ENCODE measurements at places on chromosomes 16 and 17.

DNA sequence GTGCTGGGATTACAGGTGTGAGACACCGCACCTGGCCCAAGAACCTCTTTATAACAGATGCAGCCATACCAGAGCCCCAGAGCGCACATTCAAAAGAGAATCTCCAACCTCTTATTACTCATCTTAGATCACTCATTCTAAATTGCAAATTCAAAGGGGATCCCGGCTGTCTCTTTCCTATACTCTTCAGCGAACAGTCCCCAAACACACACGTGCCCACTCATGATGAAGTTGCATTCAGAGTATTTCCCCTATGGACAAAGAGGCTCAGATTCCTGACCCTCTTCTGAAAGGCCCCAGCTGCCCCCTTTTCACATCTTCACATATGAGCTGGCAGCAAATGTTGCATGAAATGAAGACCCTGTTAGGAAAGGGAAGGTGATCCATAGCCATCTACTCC, 22.5 kb upstream of the ABR start:
- DNase-seq: no peak

- DNase-seq: no peak
Observed at GRCh38 chr17:12472252-12473173, 193.2 kb upstream of the MYOCD start.

- no peak for DNase-seq
Observed at GRCh38 chr16:66541388-66542355, 8.2 kb downstream of the TK2 start.

- DNase-seq: no peak
Observed at GRCh38 chr16:67463059-67463458, 17.9 kb downstream of the ATP6V0D1 start.

- no peak for DNase-seq
Observed at GRCh38 chr17:11244776-11245175, 3.8 kb downstream of the SHISA6 start.

DNA sequence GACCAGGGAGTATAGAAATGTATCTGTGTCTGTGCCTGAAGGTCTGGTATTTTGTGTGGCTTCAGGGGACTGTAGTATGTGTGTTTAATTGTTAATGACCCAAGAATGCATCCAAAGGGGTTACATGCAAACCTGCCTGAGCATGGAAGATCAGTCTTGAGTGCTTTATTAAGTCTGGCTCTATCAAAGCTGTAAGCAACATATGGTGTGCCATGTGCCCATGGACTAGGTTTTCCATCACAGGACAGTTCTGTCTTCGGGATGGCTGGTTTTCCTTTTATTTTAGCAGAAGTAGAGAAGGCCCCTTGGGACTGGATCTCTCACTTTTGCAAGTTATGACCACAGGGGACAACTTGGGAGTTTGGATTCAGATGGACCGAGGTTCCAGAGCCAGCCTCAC, 18.2 kb downstream of the RBFOX1 start:
- no peak for DNase-seq

DNA sequence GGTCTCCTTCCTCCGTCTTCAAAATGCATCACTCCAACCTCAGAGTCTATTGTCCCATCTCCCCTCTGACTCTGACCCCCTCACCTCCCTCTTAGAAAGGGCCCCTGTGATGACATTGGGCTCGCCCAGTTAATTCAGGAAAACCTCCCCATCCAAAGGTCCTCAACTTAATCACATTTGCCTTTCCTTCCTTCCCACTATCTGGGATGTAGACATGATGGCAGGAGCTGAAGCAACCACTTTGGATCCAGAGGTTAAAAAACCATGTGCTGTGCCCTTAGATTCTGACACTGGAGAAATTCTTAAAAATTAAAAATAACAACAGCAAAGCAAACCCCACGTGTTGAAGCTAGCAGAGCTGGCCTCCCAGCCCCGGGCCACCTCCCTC, 80.2 kb downstream of the ZDHHC7 start:
- no peak for DNase-seq

GRCh38 chr17:17871913-17872312, 35.1 kb upstream of the SREBF1 start:
- DNase-seq: no peak

DNA sequence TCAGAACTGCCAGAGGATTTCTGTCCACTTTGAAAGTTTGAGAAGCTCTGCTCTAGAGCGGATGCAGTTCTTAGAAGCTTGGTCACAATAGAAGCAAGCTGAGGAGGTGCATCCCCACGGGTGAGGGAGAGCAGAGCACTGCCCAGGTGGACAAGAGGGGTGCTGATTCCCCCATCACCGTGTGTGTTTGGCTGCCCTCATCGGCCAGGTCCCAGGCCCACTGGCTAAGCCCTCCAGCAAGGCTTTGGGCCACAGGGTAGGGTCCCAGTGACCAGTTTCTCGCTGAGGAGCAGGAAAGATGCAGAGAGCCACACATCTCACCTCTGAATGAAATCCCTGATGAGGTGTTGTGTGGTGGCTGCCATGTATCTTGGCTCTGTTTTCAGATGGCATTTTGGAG, 26.9 kb downstream of the NMT1 start:
- no peak for DNase-seq

DNA sequence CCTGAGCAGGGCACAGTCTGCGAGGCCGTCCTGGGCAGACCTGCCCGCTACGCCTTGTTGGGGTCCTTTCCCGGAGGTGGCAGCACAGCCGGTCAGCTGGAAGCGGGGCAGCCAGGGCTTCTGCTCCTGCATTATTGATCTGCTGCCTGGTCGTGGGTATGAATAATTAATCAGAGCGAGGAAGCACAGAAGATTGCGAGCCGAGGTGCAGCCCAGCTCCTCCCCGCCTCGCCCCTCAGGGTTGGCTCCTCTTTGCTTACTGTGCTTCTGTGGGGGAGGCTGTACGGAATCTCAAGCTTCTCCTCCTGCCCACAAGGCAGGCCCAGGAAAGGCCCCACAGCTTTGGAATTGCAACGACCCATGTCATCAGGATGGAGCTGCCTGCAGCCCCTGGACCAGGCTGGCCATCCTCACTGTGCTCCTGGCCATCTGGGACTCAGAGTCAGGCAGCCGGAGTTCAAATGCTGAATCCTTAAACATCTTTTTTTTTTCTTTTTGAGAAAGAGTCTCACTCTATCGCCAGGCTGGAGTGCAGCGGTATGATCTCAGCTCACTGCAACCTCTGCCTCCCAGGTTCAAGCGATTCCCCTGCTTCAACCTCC, 25.6 kb downstream of the TRARG1 start:
- DNase-seq: no peak

GRCh38 chr17:44602970-44603369, 45.7 kb downstream of the FZD2 start:
- no peak for DNase-seq

DNA sequence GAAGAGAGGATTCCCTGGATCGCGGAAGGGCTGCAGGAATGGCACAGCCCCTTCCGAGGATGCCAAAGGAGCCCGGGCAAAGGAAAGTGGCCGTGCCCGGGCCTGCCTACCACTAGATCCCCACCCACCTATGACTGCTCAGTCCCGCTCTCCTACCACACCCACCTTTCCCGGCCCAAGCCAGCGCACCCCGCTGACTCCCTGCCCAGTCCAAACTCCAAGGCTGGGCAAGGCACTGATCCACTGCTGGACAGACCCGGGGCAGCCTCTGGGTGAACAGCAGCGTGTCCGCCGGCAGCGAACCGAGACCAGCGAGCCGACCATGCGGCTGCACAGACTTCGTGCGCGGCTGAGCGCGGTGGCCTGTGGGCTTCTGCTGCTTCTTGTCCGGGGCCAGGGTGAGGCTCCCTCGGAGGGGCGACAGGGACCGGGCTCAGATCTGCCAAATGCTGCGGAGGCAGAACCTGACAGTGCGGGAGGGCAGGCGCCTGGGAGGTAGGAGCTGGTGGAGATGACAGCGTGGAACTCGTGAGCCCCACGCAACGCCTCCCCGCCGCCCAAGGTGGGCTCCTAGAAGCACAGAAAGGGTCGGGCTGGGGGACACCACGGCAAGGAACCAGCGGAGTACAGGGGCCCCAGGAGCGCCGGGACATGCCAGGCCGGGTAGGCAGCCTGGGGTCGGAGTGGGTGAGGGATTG, at the start of gene CES2:
Gene CES2, plus strand, starts transcription at position 203 of the 698 bp plus-strand sequence. Its CDS starts 120 bp downstream, at position 323.
- DNase-seq: no peak

- DNase-seq: peak; percentile 4
Observed at GRCh38 chr17:31859487-31860008, 504 bp upstream of the COPRS start.

DNA sequence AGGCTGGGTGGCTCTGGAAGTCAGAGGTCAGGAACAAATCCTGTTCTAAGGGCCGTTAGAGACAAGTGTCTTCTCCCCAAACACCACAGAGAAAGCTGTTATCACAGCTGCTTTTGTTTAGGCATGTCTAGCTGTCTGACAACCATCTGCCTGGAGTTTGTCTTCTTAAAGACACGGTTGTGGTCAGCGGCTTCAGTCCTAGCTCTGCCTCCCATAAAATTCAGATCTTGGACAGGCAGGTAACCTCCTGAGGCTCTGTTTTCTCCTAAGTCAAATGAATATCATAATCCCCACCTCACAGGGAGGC, 2.3 kb upstream of the ITGA3 start:
- no peak for DNase-seq

- no peak for DNase-seq
Observed at GRCh38 chr17:3447625-3448024, 14.0 kb upstream of the OR1E2 start.

GRCh38 chr17:732067-732901, at the start of gene TLCD3A:
Gene TLCD3A (plus strand): TSS chr17:732596. CDS start chr17:732648, 52 bp downstream.
- no peak for DNase-seq

DNA sequence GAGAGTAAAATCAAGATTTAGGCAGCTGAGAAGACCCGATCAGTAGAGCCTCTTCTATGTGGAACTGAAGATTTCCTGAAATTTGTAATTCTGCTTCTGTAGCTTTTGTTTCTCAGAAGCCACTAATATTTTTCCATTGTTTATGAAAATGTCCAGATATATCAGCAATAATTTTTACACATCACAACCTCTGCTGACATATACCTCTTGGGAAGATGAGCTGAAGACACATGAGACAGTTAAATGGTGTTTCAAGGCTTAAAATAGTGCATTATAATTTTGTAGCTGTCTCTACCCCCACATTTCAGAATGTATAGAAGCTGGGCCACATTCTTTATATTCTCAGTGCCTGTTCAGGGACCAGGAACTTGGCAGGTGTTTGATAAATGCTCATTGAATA, 320.6 kb downstream of the HS3ST4 start:
- no peak for DNase-seq

DNA sequence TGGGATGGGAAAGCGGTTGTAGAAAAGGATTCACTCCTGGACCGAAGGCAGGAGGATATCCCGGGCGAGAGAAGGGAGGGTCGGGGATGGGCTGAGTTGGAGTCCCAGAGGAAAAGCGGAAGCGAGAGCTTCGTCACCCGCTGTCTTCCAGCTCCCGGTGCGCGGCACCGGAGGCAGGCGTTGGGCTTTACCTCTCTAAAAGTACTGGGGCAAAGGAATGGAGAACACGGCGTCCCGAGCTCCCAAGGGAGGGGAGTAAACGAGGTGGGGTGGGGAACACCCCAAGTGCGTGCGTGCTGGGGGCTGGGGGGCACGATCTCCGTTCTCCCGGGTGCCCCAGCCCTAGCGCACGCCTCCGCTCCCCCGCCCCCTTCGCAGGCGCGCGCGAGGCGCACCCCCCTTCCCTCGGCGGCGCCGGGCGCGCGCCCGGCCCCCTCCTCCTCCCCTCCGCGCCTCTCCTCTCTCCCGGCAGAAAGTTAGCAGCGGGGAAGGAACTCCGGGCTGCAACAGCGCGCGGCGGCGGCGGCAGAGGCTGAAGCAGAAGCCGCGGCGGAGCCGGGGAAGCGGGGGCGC, at the start of gene HS3ST4:
Gene HS3ST4, plus strand, starts transcription at position 441 of the 573 bp plus-strand sequence.
- DNase-seq: no peak
